ENCODE measurements at places on chromosomes 5 and 9.

DNA sequence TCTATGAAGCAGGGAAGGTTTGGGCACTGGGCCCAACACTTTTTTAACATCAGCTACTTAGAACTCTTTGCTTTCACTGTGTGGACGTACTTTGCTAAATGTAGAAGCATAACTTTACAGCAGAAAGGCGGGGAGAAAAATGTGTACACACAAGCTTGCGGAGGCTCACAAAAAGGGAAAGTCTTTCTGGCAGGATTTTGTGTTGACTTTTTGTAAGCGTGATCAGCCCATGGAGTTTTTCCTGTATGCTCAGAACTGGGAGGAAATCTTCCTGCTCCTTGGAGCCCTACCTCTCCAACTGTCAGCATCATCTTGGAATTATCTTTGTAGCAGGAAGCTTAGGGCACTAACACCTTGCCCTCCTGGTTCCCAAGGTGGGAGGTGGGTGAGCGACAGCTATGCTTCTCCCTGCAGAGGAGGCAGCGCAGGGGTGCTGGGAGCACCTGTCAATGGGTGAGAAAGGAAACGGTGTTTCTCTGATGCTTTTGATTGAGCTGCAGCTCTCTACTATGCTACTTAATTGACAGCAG, 321.9 kb downstream of the GADD45G start:
- no peak for DNase-seq

DNA sequence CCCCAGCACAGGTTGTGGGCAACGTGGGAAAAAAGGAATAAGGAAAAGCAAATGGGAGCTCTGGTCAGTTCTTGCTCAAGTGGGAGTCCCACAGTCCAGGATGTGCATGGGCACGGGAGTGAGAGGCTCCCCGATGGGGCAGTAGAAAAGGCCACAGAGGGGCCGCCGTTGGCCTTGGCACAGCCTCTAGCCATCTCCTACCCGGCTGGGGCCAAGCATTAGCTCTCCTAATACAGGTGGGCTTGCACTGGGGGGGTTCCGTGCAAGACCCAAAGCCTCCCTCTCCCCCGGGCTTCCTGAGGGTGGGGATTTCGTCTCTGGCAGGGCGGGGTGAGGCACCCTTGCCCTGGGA, 212.2 kb upstream of the MVB12B start:
- peak; percentile 32 for DNase-seq

DNA sequence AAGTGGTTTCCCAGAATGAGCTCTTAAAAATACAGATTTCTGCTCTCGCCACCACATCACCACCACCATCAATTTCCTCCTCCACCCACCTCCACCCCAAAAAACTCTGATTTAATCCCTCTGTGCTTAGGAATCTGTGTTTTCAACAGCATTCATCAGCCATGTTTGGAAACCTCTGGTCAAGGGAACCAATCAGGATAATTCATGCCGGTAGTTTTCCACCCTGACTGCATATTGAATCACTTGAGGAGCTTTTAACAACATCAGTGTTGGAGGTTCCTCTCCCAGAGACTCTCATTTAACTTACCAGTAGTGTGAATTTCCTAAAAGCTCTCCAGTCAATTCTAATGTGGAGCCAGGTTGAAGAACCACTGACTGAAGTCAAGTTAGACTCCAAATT, 46.0 kb upstream of the DAB2 start:
- DNase-seq = no peak

DNA sequence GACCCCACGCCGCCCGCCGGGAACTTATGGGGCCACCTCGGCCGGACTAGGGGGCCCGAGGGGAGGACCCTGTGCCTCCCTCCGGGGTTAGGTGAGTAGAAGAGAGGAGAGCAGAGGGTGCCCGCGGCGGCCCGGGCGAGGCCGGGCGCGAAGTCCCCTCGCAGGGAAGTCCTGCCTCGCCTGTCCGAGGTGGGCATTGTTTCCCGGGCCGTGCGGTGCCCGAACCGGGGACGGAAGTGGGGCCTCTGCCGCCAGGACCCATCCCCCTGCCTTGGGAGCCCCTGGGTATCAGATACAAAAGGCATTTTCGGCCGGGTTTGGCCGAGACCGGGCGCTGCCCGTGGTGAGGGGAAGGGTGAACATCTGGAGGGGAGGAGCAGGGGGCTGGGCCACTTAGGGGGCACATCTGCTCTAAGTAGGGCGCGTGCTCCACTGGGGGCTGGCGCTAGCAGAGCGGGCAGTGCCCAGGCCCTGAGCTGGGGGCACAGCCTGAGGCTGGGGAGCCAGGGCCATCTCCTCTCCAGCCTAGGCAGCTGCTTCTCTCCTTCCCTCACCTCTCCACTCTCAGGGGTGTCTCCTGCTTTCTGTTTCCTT, 48.2 kb downstream of the DAB2IP start:
- no peak for DNase-seq

- DNase-seq = no peak
Measured at GRCh38 chr5:142176255-142176654, 67.7 kb downstream of the NDFIP1 start.

DNA sequence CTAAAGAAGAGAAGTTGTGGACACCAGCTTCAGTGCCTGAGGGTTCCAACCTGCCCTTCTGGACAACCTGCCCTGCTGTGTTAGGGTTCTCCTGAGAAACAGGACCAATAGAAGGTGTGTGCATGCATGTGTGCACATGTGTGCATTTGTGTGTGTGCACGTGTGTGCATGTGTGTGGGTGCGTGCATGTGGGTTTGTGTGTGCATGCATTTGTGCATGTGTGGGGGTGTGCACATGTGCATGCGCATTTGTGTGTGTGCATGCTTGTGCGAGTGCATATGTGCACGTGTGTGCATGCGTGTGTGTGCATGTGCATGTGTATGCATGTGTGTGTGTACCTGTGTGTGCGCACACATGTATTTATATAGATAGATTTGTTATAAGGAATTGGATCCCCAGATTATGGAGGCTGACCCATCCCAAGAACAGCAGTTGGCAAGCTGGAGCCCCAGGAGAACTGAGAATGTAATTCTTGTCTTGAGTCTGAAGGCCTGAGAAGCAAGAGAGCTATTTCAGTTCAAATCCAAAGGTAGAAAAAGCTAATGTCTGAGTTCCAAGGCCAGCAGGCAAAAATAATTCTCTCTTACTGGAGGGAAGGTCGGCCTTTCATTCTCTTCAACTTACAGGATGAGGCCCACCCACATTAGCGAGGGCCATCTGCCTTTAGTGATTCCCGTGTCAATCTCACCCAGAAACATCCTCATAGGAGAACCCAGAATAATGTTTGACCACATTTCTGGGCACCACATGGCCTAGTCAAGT, 62.9 kb upstream of the SYNPO start:
- no peak for DNase-seq

GRCh38 chr9:107784235-107784958, 294.8 kb upstream of the KLF4 start:
- no peak for DNase-seq

DNA sequence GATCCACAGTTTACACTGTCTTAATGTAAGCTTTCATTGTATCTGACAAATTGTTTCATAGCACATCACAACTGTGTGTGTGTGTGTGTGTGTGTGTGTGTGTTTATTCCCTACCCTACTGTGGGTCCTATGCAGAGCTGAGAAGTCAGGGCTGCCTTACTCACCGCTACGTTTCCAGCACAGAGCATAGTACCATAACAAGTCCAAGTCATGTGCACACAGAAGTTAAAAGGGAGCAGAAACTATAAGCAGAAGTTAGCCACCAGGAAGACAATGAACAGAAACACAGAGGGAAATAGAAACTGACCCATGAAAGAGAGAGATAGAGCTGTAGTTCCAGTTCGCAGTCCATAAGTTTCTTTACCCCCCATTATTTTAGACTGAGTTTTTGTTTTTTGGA, 38.2 kb upstream of the DMXL1 start:
- DNase-seq = no peak

GRCh38 chr9:21669701-21670100, 132.7 kb upstream of the MTAP start:
- no peak for DNase-seq

GRCh38 chr9:135649508-135649907, 10.2 kb upstream of the GLT6D1 start:
- DNase-seq = no peak

DNA sequence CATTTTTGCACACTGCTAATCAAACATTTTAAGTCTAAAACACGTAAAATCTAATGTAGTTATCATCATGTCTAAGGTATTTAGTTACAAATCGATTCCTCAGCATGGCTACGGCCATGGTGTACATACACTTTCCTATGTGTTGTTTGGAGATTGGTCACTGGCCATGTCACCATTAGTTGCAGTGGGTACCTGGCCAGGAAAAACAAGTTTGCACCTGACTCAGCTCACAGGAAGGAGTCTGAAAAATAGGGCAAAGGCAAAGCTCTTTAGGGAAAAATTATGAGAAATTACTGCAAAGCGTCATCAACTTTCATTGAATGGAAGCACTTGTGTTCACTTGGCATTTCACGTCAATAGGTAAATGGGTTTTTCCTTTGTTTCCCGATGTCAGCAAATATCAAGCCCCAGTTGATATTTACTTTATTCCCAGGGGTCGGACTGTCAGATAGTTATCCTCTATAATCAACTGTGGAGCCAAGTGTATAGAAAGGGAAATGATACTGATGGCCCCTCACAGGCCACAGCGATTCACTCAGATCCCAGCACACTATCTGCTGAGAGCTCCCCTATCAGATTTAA, 626.0 kb upstream of the ADAMTS16 start:
- DNase-seq = no peak

- DNase-seq = no peak
Measured at GRCh38 chr9:100474924-100475276, 2.0 kb downstream of the TMEFF1 start.

DNA sequence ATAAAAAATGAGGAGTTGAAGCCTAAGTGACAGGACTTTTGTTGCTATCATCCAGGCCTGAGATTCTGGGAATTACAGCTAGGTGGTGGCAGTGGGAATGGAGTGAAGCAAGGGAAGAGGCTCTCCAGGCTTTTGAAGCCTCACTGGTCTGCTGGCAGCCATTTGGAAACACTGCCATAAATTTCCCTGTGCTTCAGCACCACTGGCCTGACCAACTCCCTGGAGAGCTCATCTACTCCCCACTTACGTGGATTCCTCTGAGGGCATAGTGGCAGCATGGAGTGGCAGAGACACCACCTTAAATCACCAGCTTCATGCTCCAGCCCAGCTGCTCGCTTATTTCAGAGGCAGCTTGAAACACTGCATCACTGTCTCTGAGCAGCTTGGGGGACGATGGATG, 518.2 kb downstream of the TLR4 start:
- no peak for DNase-seq

- no peak for DNase-seq
Measured at GRCh38 chr5:150461231-150461630, 11.7 kb upstream of the RPS14 start.

- DNase-seq = no peak
Measured at GRCh38 chr5:72516916-72517315, 9.7 kb upstream of the ZNF366 start.

DNA sequence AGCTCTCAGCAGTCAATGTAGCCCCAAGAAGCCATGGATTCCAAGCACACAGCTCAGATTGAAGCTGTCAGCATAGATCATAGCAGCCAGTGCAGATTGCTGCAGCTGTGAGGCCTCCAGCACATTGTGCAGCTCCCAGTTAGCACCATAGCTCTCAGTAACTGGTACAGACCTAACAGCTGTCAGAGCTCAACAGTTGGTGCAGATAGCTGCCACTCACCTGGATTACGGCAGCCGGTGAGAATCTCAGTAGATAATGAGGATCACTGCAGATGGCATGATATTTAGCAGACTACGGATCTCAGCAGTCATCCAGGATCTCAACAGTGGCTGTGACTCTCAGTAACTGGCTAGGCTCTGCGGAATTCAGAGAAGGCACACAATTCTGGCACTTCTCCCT, 500.4 kb downstream of the TUSC1 start:
- no peak for DNase-seq

- DNase-seq = no peak
Measured at GRCh38 chr5:2240118-2240904, 357.6 kb upstream of the IRX4 start.
